ENCODE measurements at places on chromosomes 6 and 20. TPM values are rescaled to one million over a fixed set of nuclear protein-coding genes. Genes with fewer than 3 reads are reported as not detected.

DNA sequence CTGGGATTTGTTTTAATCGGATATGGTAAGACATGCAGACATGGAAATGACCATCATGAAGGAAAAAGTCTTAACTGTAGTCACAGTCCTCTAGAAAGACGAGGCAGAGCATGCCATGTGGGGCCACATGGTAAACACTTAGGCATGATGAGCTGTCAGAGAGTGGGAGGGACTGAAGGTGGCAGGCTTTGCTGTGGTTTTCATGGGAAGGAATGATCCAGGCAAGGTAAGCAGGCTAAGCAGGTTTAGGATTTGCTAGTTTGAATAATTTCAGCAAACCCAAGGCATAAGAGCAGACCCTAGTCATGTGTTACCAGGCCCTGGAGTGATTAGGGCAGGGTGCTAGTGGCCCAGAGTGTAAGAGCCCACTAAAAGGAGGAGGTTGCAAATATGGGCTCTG, 47.2 kb upstream of the STMND1 start:
- DNase-seq = no peak

DNA sequence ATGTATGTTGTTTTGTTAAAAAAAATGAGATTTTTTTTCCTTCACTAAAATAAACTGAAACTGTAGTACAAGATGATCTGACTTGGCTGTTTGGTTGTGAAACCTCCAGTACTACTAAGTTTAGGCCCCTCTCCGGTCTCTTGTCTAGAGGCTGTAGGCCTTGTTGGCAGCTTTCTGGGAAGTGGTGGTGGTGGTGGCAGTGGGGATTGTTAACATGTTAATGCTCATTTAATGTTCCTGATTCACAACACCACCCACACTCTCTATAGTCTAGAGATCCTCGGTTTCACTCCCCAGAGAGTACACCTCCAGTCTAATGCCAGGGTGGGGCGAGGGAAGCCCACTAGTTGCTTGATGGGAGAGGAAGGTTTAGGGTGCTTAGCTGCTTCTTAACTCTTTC, 24.1 kb downstream of the STK4 start:
- peak; percentile 11 for DNase-seq

GRCh38 chr6:84653027-84653551, 111.3 kb downstream of the TBX18 start:
- DNase-seq = no peak

GRCh38 chr6:139270249-139270648, 21.5 kb downstream of the TXLNB start:
- DNase-seq = no peak

DNA sequence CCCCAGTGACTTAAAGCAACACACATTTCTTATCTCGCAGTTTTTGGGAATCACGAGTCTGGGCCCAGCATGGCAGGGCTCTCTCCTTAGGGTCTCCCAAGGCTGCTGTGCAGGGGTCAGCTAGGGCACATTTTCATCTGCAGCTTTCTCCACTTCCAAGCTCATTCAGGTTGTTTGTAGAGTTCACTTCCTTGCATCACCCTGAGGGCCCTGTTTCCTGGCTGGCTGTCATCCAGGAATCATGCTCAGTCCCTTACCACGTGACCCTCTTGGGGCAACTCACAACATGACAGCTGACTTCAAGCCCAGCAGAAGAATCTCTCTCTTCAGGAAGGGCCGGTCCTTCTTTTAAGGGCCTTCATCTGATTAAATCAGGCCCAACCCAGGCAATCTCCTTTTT, 21.3 kb downstream of the SNAP25 start:
- DNase-seq = no peak

PACRG gene
- not detected for total RNA-seq

ADGRF4 gene
- not detected for total RNA-seq

LHFPL5 gene
- not detected for total RNA-seq

SLC22A23 gene
- total RNA-seq = 0.50 TPM

Data from activated T-cell treated with anti-CD3 and anti-CD28 coated beads, Interleukin-2, amount 50 U/mL, for 4 hours (primary cell).